ENCODE measurements at places on chromosomes 7 and 10.

GRCh38 chr10:27157150-27157549 lies 2.0 kb downstream of the MASTL start:
- no peak for DNase-seq

DNA sequence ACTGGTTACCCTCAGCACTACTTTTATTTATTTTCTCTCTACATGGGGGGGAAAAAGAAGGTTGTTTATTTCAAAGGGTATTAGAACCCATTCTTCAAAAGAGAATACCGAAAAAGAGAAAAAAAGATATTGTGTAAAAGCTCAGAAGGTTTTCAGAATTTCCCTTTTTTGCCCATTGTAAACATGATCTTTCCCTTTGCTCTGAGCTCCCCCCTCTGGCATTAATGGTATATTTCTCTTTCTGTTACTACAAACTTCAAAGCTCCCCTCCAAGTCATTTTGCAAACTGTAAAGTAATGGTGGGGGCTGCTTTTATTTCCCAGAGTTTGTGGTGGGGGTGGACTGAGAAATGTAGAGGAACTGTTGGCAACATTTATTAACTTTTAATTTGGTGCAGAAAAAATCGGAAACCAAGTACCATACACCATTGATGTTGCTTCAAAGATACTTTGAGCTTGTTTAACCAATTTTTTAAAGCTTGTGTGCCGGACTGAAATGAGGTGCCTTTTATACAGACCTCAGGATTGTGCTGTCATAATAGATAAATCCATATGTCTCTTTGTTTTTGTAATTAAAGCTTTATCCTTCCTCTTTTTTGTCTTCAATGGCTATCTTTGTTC lies 181.5 kb downstream of the EXOC4 start:
- no peak for DNase-seq

DNA sequence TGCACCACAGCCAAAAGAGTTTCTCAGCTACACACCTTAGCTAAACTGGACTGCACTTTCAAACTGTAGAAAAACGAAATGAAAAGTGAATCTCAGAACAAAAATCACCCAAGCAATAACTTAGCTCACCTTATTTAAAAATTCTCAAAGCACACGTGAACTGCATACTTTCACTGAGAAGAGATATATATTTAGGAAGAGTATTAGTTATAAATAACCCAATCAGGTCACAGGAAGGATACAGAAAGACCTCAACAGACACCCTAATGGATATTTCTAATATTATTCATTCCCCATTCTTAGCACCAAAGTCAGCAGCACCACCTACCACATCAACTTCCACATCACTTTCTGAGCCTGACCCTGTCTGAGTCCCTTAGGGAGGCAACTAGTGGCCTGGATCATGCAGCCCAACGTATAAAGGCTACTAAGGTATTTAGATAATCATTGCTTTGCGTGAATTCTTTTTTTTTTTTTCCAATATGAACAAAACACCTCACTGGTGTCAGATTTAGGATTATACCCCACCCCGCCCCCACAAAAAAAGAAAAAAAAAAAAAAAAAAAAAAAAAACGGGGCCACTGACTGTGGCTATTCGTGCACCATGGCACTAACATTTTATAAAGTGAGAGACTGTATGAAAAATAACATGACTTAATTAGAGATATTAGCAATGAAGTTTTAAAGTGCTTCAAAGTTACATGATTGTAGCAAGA lies 2.6 kb downstream of the ABI1 start:
- no peak for DNase-seq

- DNase-seq: no peak
Observed at GRCh38 chr7:147023440-147023839, 906.8 kb downstream of the CNTNAP2 start.

DNA sequence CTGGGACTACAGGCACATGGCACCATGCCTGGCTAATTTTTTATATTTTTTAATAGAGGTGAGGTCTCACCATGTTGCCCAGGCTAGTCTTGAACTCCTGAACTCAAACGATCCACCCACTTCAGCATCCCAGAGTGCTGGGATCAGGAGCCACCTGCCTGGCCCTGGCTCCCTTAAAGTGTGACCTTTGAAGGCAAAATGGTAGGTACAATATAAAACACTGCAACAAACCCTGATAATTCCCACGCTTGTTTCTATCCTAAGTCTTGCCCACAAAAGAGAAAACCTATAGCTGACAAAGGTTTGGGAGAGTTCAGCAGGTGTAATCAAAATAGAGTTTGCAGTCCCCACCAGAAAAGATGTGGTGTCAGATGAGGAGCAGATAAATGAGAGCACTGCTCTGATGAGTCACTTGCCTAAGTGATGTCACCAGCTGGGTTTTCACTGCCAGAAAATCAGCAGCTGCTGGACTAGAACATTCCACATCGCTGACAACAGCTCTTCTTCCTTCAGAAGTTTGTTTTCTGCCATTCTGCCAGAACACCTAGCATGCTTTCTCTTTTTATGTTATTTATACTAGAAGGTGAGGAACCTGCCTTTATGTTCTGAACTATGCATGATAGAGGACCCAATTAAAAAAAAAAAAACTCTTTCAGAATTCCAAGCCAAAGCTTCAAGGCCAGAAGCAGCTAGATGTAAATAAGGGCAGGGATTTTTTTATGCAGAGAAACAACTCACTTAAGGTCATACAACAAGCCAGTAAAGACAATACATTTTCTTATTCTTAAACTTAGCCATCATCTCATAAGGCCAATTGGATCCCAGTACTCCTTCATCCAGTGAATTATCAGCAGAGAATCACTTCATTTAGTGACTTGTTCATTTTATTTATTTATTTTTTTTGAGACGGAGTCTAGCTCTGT lies 18.0 kb downstream of the PURB start:
- DNase-seq: peak; percentile 8
